WTC11 (cell line): ENCODE measurements at places on chromosomes 12 and 14.
A peak's percentile ranks its signal among the peaks of the same experiment; 100 is the strongest.

GRCh38 chr14:33647385-33647786 is 303.5 kb downstream of the EGLN3 start:
- H3K4me3 ChIP-seq: no peak overlapping the region
- peaks cover 15% of the 10 kb centered on the region for H3K4me1 ChIP-seq
- H3K27me3 ChIP-seq: no peaks in the 10 kb centered on the region
- no peak for DNase-seq
- no peaks in the 10 kb centered on the region for H3K36me3 ChIP-seq

DNA sequence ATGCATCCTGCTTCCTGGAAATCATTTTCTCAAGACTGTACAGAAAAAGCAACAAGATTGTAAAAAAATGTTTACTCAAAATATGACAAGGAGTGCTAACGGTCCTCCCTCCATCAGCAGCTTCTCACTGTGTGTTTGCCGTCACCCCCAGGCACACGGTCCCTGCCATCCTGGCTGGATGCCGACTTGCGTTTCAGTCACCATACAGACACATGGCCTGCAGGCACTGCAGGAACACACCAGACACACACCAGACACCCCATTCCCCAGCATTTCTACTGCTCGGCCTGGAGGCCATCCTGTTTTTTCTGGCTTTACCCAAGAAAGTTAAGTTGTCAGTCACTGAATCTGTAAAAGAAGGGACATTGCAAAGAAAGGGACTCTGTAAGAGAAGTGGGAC is 10.8 kb downstream of the KCNK10 start:
- H3K4me1 ChIP-seq: no peaks in the 10 kb centered on the region
- no peak overlapping the region for H3K27ac ChIP-seq
- peaks cover 7% of the 10 kb centered on the region; the same call in 1 of the 2 replicates for H3K36me3 ChIP-seq
- peaks cover 4% of the 10 kb centered on the region for H3K27me3 ChIP-seq

DNA sequence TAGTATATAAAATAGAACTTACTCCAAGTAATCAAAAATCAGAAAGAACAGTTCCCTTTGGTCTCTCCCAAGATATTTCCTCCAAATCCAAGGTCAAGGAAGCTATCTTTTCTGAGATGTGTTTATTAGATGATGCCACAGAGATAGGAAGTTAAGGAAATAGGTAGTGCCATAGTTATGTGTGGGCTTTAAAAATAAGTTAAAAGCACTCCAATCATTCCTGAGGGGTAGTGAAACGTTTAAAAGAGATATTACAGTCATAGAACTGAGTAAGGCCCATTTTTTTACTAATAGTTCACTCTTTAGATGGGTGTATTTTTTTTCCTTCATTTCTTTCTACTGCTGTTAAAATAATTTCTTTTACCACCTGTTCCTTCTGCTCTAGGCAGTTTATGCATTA is 1630.9 kb upstream of the SEL1L start:
- no peak for DNase-seq
- H3K27me3 ChIP-seq: no peaks in the 10 kb centered on the region
- peaks cover 14% of the 10 kb centered on the region for H3K4me1 ChIP-seq
- H3K27ac ChIP-seq: no peak overlapping the region
- H3K4me3 ChIP-seq: no peak overlapping the region
- no peaks in the 10 kb centered on the region for H3K36me3 ChIP-seq

- peaks cover 12% of the 10 kb centered on the region for H3K4me1 ChIP-seq
- H3K4me3 ChIP-seq: no peak overlapping the region
- no peaks in the 10 kb centered on the region for H3K27me3 ChIP-seq
- H3K27ac ChIP-seq: no peak overlapping the region
- H3K36me3 ChIP-seq: no peaks in the 10 kb centered on the region
Observed at GRCh38 chr12:118498171-118498570, 121.8 kb downstream of the SUDS3 start.

DNA sequence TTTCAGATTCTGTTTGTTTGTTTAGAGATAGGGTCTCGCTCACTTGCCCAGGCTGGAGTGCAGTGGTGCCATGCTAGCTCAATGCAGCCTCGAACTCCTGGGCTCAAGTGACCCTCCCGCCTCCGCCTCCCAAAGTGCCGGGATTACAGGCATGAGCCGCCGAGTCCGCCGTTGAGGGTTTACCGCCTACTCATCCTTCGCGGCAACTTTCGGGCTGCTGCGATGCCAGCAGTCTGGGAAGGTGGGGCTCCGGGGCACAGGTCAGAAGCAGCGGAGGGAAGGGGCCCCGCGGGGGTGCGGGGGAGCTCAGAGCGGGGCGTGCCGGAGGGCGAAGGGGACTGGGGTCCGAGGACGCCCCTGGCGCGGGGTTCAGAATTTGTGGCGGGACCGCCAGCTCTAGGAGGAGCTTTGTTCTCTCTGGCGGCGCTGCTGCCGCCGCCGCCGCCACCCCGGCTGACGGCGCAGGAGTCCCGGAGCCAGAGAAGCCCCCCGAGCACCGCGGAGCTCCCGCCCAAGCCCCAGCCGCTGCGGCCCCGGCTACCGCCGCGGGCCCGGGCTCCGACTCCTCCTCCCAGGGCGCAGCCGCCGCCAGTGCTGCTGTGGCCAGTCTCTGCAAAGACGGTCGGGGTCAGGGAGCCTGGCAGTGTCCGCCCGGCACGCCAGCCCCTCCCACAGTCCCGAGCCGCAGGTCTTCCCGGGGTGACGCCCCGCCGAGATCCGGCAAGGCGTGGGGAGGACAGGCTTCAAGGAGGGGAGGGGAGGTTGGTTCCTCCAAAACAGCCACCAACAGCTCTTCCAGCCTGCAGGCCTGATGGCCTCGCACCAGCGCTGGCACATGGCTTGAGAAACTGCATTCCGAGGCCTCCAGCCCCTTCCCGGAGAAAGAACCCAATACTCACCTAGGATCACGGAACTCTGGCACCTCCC is 10.9 kb upstream of the KRT77 start:
- no peak overlapping the region for H3K27ac ChIP-seq
- H3K36me3 ChIP-seq: no peaks in the 10 kb centered on the region
- H3K4me3 ChIP-seq: peak overlapping the region; percentile 64
- H3K27me3 ChIP-seq: peaks cover 53% of the 10 kb centered on the region
- DNase-seq: peak; percentile 65

DNA sequence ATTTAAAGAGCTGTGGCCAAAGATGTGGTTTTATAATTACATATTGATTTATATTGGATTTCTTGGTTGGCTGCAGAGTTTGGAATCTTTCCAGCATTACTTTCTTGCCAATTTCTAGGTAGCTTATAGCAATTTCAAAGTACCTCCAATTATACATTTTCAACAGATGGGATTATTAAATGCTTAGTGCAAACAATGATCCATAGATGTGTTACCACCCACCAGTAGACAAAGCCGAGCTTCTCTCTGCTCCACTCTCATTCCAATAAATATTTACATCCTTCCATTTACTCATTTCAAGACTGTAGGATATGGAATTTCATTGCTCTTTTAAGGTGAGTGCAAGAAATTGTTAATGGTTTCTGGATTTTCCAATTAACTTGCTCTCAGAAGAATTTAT is 21.6 kb upstream of the TMCC3 start:
- no peaks in the 10 kb centered on the region for H3K36me3 ChIP-seq
- no peak overlapping the region for H3K27ac ChIP-seq
- H3K4me3 ChIP-seq: no peak overlapping the region
- H3K27me3 ChIP-seq: no peaks in the 10 kb centered on the region
- peaks cover 23% of the 10 kb centered on the region for H3K4me1 ChIP-seq

GRCh38 chr14:56026506-56026905 is 91.7 kb upstream of the PELI2 start:
- H3K4me1 ChIP-seq: peaks cover 12% of the 10 kb centered on the region
- no peak for DNase-seq
- H3K27ac ChIP-seq: no peak overlapping the region
- H3K4me3 ChIP-seq: no peak overlapping the region

GRCh38 chr12:9050521-9051157 is 61.3 kb downstream of the KLRG1 start:
- DNase-seq: no peak
- H3K36me3 ChIP-seq: no peaks in the 10 kb centered on the region
- H3K27me3 ChIP-seq: no peaks in the 10 kb centered on the region
- H3K4me3 ChIP-seq: no peak overlapping the region
- H3K27ac ChIP-seq: no peak overlapping the region
- H3K4me1 ChIP-seq: peaks cover 7% of the 10 kb centered on the region; the same call in 1 of the 2 replicates

DNA sequence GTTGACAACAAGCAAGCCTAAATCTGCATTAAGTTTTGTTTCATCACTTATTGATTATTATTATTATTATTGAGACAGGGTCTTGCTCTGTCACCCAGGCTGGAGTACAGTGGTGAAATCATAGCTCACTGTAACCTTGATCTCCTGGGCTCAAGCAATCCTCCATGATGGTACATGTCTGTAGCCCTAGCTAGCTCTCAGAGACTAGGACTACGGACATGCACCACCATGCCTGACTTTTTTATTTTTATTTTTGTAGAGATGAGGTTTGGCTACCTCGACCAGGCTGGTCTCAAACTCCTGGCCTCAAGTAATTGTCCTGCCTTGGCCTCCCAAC is 35.7 kb upstream of the STK38L start:
- H3K27ac ChIP-seq: no peak overlapping the region
- no peaks in the 10 kb centered on the region for H3K4me1 ChIP-seq
- H3K4me3 ChIP-seq: no peak overlapping the region
- H3K27me3 ChIP-seq: no peaks in the 10 kb centered on the region; the same call in 1 of the 2 replicates

GRCh38 chr12:43760396-43760795 is 1.6 kb downstream of the IRAK4 start:
- H3K4me3 ChIP-seq: peak overlapping the region; percentile 87
- peak overlapping the region; percentile 47 for H3K27ac ChIP-seq
- peaks cover 53% of the 10 kb centered on the region for H3K4me1 ChIP-seq
- H3K36me3 ChIP-seq: no peaks in the 10 kb centered on the region

DNA sequence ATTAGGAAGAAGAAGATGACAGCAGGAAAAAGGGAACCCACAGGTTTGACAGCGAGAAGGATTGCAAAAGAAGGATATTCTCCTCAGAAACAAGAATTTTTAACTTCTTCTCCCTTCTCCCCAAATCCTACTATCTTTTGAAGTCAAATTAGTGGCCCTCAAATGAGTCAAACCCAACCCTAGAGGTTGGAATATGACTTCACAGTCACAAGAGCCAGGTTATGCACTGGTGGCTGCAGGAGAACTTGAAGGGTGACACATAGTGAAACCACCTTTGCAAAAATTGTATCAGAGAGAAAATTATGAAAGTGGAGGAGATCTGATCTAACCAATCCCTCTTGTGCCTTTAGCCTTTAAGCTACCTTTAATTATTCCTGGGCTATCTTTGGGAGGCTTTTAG is 386.2 kb upstream of the CCDC196 start:
- no peak for DNase-seq
- H3K4me1 ChIP-seq: peaks cover 38% of the 10 kb centered on the region
- H3K4me3 ChIP-seq: no peak overlapping the region
- no peaks in the 10 kb centered on the region; the same call in 1 of the 2 replicates for H3K36me3 ChIP-seq
- H3K27me3 ChIP-seq: no peaks in the 10 kb centered on the region

DNA sequence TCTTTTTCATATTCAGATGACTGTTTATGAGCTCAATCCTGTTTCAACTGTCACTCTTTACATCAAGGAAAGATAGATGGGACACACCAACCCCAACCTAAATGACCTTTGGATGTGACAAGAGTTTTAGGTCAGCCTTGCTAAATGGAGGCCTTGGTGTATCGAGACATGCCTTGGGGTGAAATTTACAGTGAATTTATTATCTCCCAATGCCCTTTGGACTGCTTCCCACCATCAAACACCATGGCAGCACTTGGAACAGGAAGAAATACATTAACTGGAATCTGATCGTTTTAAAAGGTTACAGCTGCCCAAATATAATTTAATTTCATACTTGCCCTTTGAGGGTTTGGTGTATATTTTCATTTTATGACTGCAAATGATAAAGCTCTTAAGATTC is 327.6 kb downstream of the SOX5 start:
- no peak overlapping the region for H3K4me3 ChIP-seq
- no peak overlapping the region for H3K27ac ChIP-seq
- H3K36me3 ChIP-seq: no peaks in the 10 kb centered on the region
- H3K27me3 ChIP-seq: no peaks in the 10 kb centered on the region; the same call in 1 of the 2 replicates

GRCh38 chr12:18895946-18896345 is 158.0 kb downstream of the CAPZA3 start:
- no peaks in the 10 kb centered on the region; the same call in none of the 2 replicates for H3K27me3 ChIP-seq

GRCh38 chr12:131761638-131762037 is 50.7 kb downstream of the SFSWAP start:
- no peak overlapping the region for H3K4me3 ChIP-seq
- peaks cover 65% of the 10 kb centered on the region for H3K36me3 ChIP-seq
- H3K4me1 ChIP-seq: no peaks in the 10 kb centered on the region
- H3K27me3 ChIP-seq: no peaks in the 10 kb centered on the region

DNA sequence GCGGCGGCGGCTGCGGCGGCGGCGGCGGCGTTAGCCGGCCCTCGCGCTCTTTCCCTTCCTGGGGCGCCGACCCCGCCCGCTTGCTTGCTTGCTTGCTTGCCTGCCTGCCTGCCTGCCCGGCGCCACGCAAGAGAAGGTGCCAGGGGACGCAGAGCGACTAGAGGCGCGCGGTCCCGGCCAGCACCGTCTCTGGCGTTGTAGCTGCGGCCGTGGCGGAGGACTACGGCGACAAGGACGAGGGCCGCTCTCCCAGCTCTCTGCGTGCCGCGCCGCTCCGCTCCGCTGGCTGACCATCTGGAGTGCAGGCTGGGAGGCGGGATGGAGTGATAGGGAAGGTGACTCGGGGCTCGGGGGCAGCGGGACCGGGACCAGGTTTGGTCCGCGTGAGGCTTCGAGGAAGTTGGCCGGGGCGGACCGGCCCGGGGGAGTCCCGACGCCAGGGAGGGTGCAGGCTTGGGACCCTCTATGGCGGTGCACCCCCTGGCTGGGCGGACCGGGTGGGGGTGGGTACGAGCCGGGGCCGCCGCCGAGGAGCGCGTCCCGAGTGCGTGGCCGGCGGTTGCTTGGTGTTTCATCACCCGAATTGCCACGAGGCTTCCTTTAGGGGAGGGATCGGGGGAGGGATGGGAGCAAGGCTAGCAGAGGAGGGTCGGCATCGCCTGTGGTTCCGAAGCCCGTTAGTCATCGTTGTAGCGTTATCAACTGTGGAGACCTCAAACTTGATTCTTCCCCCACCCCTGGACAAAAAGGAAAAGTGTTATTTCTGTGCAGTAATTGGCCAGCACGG is 471 bp downstream of the XPOT start:
- H3K27ac ChIP-seq: peak overlapping the region; percentile 98
- H3K4me1 ChIP-seq: peaks cover 41% of the 10 kb centered on the region
- peaks cover 2% of the 10 kb centered on the region for H3K36me3 ChIP-seq
- H3K4me3 ChIP-seq: peak overlapping the region; percentile 95
- H3K27me3 ChIP-seq: no peaks in the 10 kb centered on the region

DNA sequence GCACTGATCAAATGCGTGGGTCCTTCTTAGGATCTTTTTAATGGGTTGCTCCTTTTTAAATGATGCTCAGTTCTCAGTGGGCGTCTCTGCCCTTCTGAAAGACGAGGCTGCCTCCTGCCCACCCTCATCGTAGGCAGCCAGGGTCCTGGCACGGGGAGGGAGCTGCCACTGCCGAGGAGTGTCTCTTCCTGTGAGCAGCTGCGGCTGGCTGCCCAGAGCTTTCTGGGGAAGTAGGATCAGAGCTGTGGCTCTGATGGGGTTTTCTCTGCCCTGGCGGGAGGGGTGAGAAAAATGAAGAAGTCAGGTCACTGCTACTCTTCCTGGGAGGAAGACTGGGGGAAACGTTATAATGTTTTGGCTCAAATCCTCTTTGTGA is 31.1 kb upstream of the BEGAIN start:
- H3K4me3 ChIP-seq: no peak overlapping the region
- peaks cover 14% of the 10 kb centered on the region for H3K4me1 ChIP-seq
- no peak for DNase-seq
- no peaks in the 10 kb centered on the region for H3K36me3 ChIP-seq

- no peak overlapping the region for H3K27ac ChIP-seq
- peaks cover 19% of the 10 kb centered on the region for H3K4me1 ChIP-seq
- no peak overlapping the region for H3K4me3 ChIP-seq
- DNase-seq: no peak
Observed at GRCh38 chr12:116620492-116621191, 61.5 kb downstream of the MAP1LC3B2 start.
